Stimulated activated CD8-positive, alpha-beta memory T cell treated with anti-CD3 and anti-CD28 coated beads, Interleukin-15, amount 100 ng/mL, for 1 hour (primary cell): ENCODE measurements at places on chromosomes 12 and 14.

DNA sequence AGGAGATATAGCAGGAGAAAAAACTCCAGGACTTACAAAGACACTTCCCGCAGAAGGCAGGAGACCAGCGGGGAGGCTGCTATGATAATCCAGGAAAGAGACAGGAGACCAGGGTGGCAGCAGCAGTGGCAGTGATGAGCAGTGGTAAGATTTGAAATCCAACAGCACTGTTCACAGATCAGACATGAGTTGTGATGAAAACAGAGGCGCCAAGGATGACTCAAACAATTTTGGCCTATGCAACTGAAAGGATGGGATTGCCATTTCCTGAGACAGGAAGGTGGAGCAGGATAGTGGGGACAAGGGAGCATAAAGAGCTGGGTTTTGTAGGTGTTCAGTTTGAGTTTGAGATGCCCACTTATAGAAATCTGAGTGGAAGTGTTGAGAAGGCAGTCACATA, 108.6 kb upstream of the DYRK2 start:
- no peak for DNase-seq

DNA sequence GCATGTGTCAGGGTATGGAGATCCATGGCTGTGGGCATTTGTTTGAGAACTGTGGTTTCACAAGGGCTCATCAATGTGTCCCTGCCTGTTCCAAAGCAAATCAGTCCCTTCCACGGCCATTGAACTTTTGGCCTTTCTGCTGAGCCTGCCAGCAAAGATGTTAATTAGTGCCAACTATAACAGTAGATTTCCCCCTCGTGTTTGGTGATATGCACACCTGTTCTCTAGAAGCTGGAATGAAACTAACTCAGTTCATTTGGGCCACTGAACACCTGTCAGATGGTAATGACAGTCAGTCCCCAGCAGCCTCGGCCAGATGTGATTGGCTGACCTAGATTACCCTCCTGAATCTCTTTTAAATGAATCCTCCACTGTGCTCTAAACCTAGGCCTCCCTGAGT, 43.2 kb downstream of the IRAK3 start:
- DNase-seq: no peak

DNA sequence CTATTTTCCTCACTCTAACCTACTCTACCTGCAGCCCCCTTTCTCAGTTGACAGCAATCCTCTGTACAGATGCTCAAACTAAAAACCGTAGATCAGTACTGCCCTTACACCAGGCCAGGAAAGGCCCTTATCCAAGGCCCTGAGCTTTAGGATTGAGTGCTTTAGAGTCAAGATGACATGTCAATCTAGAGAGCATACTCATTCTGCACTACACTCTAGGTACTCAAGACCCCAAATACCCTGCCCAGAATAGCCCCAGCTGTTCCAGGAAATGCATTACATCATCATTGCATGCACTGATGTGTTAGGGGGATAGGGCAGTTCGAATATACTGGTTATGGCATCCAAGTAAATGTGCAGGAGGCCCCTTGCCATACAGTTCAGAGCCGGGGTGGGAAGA, 3.5 kb upstream of the PHLDA1 start:
- no peak for DNase-seq

DNA sequence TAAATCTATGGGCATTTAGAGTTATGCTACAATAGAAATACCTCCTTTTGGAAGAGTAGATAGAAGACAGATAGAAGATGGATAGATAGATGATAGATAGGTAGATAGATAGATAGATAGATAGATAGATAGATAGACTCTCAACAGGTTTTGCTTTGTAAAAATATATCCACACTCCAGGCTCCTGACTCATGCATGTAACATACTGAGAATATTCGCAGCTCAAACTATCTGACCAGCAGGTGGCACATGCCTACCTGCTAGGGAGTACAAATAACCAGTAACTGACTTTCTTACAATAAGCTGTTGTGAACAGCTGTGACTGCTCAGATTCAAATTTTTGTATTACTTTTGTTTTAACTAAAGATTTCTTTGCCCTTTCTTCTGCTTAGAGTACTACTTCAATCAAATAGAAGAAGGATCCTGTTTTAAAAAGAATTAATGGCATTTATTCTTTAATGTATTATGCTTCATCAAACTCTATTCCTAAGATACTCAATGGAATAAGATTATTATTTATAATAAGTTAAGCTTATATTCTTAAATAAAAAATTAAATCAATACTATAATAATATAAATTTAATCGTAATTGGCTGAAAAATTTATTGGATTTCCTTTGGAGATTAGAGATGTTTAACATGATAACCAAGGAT, 15.8 kb upstream of the CPNE8 start:
- DNase-seq: no peak

- no peak for DNase-seq
Observed at GRCh38 chr12:110717037-110717436, 25.7 kb downstream of the PPP1CC start.
